ENCODE measurements at places on chromosomes 7 and 10.

- no peak for DNase-seq
These were observed 33.9 kb upstream of the ZNF107 start for GRCh38 chr7:64632029-64632428.

- no peak for DNase-seq
These were observed 334.5 kb downstream of the SORCS1 start for GRCh38 chr10:106830006-106830405.

- DNase-seq: no peak
These were observed 5.3 kb downstream of the CYP26C1 start for GRCh38 chr10:93065675-93066543.

- DNase-seq: no peak
These were observed 331.8 kb downstream of the CALN1 start for GRCh38 chr7:72080341-72080766.

- no peak for DNase-seq
These were observed 183.2 kb downstream of the GRM3 start for GRCh38 chr7:86826948-86827347.

GRCh38 chr7:151408839-151409666 is 785 bp downstream of the WDR86 start:
- DNase-seq: no peak

GRCh38 chr10:115018185-115018931 is 74.8 kb upstream of the ATRNL1 start:
- no peak for DNase-seq

DNA sequence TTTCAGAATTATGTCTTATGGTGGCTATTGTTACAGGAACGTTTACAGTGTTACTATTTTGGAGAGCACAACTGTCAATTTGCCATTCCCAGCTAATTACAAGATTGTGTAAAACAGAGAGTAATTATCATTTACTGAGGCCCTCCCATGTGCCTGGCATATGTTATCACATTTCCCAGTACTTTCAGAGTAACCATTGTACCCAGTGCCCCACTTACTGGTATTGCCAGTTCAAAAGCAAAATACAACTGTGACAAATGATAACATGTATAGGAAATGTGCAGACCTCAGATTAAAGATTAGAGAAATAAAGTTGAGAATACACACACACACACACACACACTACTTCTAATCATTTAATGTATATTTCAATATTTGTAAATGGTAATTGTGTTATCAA is 572.5 kb downstream of the POM121L12 start:
- DNase-seq: no peak

DNA sequence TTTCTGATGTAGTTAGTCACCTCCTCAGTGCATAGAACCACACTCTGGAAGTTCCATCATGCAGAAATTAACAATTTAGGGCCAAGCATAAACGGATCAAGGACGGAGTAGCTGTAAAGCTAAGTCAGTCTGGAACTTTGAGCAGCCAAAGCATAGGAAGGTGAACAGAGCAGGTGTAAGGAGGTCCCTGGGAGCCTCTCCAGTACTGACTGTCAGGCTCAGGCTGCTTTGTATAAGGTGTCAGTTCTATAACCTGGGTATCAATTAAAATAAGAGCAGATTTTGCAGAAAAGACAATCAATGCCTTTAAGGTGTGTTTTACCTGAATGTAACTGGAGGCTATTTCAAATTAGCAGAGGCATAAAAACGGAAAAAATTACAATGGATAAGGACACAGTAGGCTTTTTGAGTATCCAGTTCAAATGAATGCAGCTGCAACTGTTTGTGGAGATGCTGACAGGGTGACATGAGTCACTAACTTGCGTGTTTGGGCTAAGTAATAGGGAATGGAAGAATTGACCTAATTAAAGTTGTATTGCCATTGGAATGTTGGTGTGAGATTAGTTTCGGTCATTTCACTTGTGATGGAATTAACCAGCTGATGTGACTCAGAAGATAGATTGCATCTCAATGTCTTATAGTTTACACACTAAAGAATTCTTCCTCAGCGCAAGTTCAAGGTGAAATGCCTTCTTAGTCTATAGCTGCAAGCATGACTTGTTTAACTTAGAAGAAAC is 417.9 kb upstream of the CNTNAP2 start:
- DNase-seq: no peak

- no peak for DNase-seq
These were observed 58.1 kb downstream of the AGMO start for GRCh38 chr7:15503603-15504290.

- no peak for DNase-seq
These were observed 71.5 kb upstream of the FAM13C start for GRCh38 chr10:59433720-59434428.

GRCh38 chr10:88791924-88792323 is 10.6 kb upstream of the LIPM start:
- no peak for DNase-seq

GRCh38 chr7:107319724-107320228 is 150.1 kb upstream of the GPR22 start:
- DNase-seq: no peak

- DNase-seq: no peak
These were observed 33.3 kb downstream of the CC2D2B start for GRCh38 chr10:95941115-95941514.

DNA sequence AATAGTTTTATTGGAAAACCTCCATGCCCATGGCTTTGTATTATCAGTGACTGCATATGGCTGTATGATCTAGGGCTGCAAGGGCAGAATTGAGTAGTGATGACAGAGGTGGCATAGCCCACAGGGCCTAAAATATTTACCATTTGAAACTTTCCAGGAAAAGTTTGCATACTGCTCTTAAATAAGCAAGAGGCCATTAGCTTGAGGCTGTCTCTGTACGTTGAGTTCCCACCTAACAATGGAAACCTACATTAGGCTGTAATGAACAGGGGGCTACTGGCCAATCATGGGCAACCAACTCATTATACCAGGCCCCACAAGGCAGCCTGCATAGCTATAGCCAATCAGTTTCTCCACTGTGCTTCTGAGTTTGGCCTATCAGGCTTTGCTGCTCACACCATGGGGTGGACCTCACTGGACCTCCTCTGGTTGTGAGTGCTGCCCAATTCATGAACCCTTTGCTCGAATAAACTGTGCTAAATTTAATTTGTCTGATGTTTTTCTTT is 673 bp upstream of the ST8SIA6 start:
- no peak for DNase-seq

- no peak for DNase-seq
These were observed 9.4 kb downstream of the IFRD1 start for GRCh38 chr7:112459645-112460044.

DNA sequence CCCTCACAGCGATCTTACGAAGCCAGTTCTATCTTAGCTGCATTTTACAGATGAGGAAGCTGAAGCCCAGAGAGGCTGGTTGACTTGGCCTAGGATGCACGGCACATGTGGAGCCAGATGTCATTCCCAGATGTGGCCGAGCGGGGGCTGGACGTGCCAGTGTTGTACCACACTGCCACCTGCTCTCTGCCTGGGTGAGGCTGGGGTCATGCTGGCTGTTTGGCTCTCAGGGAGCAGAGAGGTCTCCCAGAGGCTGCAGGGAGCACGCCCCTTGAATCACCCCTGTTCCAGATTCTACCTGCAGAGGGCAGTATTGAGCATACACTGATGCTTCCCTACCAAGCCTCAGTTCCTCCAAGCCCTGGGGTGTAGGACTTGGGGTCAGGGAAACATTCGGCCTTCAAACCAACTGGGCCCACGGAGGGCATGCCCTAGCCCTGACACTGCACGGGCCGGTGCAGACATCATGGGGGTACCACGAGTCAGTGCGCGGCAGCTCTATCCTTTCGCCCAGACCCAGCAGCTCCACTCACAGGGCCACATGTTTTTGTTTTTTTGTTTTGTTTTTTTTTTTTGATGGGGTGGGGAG is 3.8 kb upstream of the GTF2IRD1 start:
- no peak for DNase-seq

- peak; percentile 52 for DNase-seq
These were observed 789 bp downstream of the PDGFA start for GRCh38 chr7:518630-519483.

GRCh38 chr10:71774916-71775702 is 1.8 kb upstream of the VSIR start:
- no peak for DNase-seq

- DNase-seq: no peak
These were observed 62.9 kb downstream of the ELMO1 start for GRCh38 chr7:37385787-37386186.

- DNase-seq: no peak
These were observed 679.7 kb upstream of the AUTS2 start for GRCh38 chr7:68918621-68919020.

- DNase-seq: no peak
These were observed 860.6 kb upstream of the CELF2 start for GRCh38 chr10:10156917-10157600.

DNA sequence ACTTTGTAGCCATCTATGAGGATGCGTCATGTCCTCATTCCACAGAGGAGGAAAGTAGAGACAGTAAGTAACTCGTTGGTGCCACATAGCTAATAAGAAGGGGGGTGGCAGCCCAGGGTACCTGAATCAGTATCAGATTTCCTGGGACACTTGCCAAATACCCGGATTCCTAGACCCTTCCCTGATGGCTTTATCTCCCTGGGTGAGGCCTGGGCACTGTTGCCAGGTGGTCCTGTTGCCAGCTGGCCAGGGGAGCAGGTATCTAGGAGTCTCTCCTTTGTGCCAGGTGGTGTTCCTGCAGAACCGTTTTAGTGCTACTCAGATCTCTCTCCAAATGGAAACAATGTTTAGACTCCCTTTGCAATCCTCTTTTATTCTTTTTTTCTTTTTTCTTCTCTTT is 12.7 kb downstream of the SLC29A3 start:
- no peak for DNase-seq

GRCh38 chr7:11170863-11171568 is 197.3 kb downstream of the PHF14 start:
- no peak for DNase-seq

- no peak for DNase-seq
These were observed at the start of gene RARRES2 for GRCh38 chr7:150341263-150342120. Gene RARRES2 (minus strand): TSS chr7:150341629. CDS start chr7:150340609, 1,020 bp downstream.

- no peak for DNase-seq
These were observed 78.2 kb downstream of the FGFR2 start for GRCh38 chr10:121519901-121520493.

DNA sequence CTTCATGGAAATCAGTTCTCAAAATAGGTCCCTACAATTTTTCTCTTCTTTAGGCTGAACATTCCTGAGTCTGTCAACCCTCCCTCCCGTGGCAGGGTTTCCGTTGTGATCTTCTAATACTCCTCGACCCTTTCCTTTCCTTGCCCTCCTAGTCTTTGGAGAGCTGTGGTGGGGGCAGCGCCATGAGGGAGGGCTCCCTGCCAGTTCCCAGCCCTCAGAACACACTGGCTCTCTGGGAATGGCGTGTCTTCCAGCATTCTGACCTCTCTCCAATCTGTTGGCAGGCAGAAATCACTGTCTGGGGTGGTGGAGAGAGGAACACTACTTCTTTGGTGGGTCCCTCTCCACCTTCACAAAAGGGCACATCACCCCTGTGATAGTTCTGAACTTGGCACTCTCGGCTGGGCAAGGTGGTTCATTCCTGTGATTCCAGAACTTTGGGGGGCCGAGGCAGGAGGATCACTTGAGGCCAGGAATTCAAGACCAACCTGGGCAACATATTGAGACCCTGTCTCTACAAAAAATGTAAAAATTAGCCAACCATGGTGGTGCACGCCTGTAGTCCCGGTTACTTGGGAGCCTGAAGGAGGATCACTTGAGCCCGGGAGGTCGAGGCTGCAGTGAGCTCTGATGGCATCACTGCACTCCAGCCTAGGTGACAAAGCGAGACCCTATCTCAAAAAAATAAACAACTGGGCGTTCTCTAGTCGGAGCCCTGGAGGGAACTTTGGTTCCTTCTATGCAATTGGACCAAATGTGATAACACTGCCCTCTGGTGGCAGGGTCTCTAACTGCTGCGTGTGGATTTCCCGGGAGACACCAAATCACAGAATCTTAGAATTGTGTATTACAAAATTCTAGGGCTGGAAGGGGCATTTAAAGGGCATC is 13.1 kb upstream of the ARPC1A start:
- peak; percentile 41 for DNase-seq

- DNase-seq: no peak
These were observed 15.5 kb downstream of the LZTS2 start for GRCh38 chr10:101014966-101015581.

DNA sequence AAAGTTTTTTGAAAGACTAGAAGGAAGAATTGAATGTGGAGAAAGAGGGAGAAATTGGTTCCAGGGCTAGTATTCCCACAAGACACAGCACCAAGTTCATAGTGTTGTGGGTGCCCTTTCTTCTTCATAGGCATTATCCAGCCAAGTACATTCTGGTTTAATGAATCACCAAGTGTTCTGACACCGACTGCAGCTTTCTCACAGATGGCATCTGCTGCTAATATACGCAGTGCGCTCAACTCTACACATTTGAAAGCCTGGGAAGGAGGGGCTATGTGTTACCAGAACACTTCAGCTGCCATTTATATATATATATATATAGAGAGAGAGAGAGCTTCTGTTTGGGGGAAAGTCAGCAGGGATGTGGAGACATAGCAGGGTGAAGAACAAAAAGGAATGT is 1168.4 kb downstream of the GATA3 start:
- DNase-seq: no peak

DNA sequence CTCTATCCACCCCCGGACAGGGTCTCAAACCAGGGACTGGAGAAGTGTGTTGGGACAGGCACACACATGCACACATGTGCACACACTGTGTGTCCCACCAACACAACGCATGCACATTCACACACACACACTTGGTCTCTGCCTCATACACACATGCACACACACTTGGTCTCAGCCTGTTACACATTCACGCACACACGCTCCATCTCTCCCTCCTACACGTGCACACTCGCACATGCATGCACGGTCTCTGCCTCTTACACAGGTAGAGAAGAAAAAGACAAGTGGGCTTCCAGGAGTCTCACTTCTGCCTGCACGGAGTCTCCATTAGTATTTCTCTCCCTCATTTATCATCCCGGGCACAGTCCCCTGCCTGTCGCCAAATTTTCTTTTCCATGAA is 171.2 kb downstream of the EBF3 start:
- DNase-seq: no peak

DNA sequence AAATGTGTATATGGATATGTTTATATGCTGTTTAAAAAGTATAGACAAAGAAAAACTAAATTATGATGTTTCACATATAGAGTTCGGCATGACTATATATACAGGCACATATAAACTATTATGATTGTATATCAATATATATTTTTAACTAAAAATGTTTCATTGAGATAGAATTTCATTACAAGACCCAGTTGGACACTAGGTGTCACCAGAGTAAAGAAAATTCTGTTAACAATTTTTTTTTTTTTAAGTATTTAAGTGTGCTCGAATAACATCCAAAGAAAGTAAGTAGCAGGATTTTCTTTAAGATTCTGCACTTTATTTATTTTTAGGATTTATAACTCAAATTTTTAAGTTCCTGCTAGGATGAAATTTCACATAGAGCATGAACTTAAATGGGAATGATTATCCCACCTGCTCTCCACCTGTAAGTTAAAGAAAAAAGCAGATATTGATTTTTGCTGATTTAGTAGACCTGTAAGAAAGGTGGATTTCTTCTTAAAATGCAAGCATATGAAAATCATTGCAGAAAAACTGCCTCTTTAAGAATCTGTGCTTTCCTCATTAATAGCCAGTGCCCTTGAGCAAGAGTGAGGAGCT is 961.5 kb downstream of the PCDH15 start:
- peak; percentile 4 for DNase-seq

GRCh38 chr7:74655768-74656440 is 1.6 kb upstream of the GTF2I start:
- no peak for DNase-seq

GRCh38 chr10:133285217-133285616 is 8.5 kb upstream of the ADAM8 start:
- DNase-seq: no peak
